ENCODE measurements at places on chromosomes 11 and 22.

GRCh38 chr11:119025541-119025940, 5.1 kb downstream of the SLC37A4 start:
- no peak for DNase-seq

DNA sequence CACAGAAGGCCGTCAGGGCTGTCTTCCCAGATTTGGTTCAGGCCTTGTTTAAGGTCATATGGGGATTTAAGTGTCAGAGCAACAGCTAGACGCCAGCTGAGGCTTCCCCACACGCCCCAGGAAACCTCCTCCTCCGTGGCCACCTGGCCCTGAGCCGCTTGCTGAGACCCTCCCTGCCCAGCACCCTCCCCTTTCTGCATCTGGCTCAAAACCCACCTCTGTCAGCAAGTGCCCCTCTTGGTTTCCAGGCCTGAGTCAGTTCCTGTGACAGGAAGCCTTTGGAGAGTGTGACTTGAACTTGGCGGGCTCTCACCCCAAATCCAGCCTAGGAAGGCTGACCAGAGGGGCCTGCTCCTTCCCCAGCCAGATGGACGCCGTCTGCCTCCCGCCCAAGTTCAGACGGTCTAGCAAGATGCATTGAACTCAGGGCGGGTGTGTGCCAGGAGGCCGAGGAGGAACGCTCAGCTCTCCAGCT, 561 bp downstream of the FXYD2 start:
- no peak for DNase-seq

GRCh38 chr11:72584293-72584938, 89.8 kb downstream of the PDE2A start:
- no peak for DNase-seq

DNA sequence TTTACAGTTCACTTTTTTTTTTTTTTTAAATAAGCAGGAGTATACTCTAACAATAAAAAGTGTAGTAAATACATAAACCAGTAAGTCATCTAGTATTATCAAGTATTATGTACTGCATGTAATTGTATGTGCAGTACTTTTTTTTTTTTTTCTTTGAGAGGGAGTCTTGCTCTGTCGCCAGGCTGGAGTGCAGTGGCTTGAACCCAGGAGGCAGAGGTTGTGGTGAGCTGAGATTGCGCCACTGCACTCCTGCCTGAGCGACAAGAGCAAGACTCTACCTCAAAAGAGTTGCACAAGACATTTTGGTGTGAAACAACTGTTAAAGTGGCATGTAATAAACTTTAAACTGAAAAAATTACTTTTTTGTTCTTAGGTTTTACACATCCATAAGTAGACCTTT, 16.7 kb downstream of the BCL2L13 start:
- DNase-seq = no peak

DNA sequence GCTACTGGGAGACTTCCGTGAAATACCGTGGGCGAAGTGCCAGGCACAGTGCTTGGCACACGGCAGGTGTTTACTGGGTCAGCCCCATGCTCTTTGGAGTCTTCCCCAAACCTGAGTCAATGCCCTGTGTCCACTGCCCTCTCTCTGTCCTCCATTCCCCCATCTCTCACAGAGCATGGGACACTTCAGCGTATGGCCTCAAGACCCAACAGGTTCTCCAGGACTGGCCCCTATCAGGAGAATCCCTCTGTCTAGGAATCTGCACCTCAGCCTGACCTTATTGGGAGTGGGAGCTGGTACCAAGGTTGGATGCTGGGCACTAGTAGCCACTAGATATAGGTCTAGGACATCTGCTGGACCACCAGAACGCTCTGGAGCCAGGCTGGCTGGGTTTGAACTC, 67.2 kb upstream of the LMO1 start:
- no peak for DNase-seq

- no peak for DNase-seq
Observed at GRCh38 chr11:105732611-105733010, 122.7 kb downstream of the GRIA4 start.

DNA sequence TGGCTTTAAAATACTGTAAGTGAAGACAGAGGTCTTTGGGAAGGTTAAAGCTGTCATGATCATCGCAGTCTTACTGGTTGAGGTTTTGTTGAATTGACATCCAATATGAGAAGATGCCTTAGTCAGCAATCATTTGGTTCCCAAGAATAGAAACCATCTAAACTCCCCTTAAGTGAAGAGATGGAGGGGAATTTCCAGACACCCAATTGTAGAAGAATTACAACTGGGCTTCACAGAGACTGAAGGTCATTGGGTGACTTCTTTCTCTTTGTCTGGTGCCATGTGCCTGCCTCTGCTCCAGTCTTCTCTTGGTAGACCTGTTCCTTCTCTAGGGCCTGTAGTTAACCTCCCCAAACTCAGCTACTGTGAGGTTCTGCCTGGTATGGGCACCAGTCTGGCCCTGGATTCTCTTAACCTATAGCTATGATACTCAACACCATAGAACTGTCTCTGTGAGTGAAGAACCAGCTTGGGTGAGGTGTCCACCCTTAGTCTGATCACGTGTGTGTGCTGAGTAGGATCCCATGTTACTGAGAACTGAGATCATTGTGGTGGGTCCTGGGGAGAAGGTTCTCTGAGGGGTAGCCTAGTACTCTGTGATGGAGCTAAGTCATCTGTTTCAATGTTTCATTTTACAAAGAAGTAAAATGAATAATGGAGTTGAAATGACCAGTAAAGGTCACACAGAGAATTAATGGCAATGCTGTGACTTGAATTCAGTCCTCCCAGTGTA, 182.5 kb downstream of the CSNK2A3 start:
- DNase-seq = no peak

- DNase-seq = no peak
Observed at GRCh38 chr11:57327721-57328120, 3.0 kb upstream of the TNKS1BP1 start.

DNA sequence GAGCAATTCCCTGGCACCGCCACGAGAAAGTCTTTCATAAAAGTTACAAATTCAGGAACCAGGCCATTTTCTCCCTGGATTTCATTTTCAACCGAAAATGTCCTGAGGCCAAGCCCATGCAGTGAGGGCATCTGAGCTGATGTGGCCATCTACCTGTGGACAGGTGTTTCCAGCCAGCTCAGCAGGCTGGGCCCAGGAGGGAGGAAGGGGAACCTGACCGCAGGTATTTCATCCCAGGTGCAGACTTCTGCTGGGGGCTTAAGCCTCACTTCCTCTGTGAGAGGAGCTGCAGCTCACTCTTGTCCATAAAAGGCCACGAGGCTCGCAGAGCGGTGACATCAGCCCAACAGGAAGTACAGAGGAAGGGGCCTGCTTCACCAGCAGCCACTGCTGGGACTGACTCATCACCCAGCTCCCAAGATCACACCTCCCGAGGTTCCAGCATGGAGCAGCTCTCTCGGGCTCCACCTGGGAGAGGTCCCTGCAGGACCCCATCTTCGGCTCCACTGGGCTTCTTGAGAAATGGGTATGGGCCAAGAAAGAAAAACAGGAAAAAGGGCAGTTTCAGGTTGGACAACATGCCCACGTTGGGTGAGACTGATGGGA, 56.4 kb downstream of the MYH9 start:
- DNase-seq = no peak

- no peak for DNase-seq
Observed at GRCh38 chr22:41302021-41302767, 869 bp downstream of the ZC3H7B start.

DNA sequence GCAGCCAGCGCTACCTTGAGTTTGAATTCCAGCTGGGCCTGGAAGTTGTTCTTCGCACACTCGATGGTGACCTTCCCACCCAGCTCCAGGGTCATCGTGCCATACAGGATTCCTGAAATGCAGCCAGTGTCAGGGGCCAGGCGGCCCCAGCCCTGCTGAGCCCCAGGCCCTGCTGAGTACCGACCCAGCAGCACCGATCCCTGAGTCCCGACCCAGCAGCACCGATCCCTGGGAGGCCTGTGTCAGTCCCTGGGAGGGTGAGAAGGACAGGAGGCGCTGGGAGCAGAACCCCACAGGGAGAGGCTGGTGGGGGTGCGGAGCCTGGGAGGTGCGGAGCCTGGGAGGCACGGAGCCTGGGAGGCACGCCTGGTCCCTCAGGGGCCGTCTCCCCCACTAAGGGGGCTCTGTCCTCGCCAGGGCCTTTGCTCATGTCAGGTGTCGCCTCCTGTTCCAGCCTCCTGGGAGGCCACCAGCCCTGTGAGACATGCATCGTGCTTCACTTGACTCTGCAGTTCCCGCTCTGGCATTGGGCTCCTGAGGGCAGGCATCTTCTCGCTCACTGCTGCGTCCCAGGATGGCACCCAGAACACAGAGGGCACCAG, 37.1 kb upstream of the CARS1 start:
- no peak for DNase-seq
